ENCODE measurements at places on chromosomes 6 and 20.

GRCh38 chr6:135905604-135906300, 54.3 kb downstream of the PDE7B start:
- no peak for DNase-seq

DNA sequence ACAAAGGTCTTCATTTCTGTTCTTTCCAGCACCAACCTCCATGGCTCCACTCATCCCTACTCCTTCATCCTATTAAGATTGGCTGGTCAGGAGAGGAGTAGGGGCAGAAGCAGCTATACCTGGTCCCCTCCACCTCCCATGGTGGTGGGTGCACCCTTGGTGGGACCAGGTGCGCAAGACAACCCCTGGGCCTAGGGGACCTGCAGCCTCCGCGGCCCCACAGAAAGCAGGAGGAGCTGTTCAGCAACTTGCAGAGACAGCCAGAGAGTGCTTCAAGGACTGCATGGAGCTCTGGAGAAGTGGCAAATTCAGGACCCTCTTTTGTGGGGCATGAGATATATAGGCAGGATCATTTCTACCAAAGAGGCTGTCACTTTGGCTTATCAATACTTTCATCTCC, 9.8 kb downstream of the ULBP2 start:
- no peak for DNase-seq

DNA sequence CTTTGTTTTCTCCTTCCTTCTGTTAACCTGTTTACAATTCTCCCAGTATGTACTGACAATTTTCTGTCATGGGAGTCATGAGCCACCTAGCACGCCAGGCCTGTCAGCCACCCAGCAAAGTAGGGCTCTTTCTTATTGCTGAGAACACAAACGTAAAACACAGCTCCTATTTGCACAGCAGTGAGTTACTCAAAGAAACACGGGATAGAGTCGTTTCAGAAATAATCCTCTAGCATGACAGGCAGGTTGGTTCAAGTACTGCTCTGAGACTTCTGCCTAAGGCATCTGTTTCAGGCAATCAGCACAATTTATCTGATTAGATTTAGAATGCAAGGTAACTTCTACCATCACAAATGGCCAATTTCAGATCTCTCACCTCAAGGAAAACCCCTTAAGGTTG, 88.8 kb downstream of the CD24 start:
- DNase-seq: no peak

GRCh38 chr6:41721414-41721813, 14.0 kb downstream of the TFEB start:
- DNase-seq: no peak

DNA sequence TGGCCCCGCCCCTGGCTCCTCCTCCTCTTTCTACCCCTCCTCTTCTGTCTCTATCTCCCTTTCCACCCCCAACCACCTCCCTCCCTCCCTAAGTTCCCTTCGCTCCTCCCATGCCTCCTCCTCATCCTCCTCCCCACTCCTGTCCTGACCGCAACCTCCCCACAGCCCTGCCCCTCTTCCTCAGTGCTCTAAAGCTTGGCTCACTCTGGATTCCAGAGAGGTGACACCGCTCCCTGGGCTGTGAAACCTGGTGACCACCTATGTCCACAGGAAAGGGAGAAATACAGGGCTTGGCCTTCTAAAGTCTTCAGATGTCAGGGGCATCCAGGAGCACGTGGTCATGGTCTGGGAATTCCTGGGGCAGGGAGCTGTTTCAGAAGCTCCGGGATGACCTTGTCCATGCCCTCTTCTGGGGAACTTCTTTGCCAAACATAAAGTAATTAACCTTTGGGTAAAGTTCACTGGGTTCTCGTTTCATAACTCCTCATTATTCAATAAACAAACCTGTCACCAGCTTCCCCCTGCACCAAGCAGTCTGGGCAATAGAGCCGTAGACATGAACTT, 345 bp upstream of the CST5 start:
- no peak for DNase-seq

GRCh38 chr6:142568857-142569597, 267.2 kb downstream of the ADGRG6 start:
- DNase-seq: no peak

GRCh38 chr6:14673201-14673600, 555.6 kb downstream of the CD83 start:
- DNase-seq: no peak

- DNase-seq: no peak
These were observed 102.7 kb upstream of the ID4 start for GRCh38 chr6:19734519-19734918.

GRCh38 chr20:41560970-41561369, 57.2 kb downstream of the CHD6 start:
- DNase-seq: no peak

DNA sequence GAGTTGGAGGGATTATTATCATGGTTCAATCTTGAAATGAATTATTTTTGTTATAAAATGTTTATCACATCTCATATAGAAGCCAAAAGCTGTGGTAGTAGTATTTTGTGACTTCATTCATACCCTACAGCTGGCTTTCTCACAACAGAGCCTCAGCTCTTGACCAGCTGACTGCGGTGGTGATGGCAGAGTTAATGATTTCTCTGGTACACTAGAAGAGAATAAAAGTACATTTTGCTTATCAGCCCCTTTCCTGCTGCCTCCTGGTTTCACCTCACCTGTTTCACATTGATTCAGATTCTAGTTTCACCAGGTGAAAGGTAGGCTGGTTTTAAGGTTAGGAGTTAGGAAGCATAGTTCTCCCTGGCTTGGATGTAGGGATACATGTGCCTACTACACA, 55.7 kb downstream of the AFG1L start:
- no peak for DNase-seq

GRCh38 chr6:129419324-129419723, 290.7 kb downstream of the ARHGAP18 start:
- no peak for DNase-seq
